ENCODE measurements at places on chromosomes 4 and X.

DNA sequence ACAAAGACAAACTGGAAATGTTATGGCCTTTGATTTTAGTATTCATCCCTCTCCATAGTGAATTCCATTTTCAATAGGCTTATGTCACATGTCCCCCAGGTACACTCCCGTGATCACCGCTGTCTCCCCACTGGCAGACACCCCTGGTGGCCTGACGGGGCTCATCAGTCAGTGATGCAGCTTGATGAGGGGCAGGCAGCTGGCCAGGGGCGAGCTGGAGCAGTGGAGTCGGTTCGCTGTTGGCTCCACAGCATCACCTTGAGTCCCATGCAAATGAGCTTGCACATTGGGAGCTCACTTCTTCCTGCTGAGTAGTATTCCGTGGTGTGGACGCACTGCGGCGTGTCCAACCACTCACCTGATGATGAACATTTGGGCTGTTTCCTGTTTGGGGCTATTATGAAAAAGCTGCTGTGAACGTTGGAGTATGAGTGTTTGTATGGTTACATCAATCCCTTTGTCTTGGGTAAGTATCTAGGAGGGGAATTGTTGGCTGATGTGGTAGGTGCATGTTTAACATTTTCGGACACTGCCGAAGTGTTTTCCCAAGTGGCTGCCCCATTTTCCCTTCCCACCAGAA, 5.2 kb downstream of the TREX2 start:
- no peak for DNase-seq

DNA sequence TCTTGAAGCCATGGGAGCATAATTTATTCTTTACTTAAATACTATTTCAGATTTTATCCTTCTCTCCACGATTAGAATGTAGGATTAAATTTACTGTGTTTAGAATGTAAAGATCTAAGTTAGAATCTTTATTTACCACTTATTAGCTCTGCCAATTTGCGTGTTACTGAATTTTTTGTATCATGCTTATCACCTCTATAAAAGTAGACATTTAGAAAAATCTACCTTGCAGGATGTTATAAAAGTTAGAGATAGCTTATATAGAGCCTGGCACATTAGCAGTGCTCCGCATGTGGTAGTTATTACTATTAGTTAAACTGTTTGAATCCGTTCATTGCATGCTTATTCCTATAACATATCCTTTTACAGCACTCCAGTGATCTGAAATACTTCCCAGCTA, 97.9 kb downstream of the BANK1 start:
- DNase-seq, result no peak

- no peak for DNase-seq
Measured at GRCh38 chrX:54181202-54181953, 1.7 kb downstream of the FAM120C start.

- DNase-seq, result no peak
Measured at GRCh38 chr4:66911880-66912279, 633.4 kb downstream of the CENPC start.

- DNase-seq, result no peak
Measured at GRCh38 chr4:11748164-11748872, 319.6 kb upstream of the HS3ST1 start.

DNA sequence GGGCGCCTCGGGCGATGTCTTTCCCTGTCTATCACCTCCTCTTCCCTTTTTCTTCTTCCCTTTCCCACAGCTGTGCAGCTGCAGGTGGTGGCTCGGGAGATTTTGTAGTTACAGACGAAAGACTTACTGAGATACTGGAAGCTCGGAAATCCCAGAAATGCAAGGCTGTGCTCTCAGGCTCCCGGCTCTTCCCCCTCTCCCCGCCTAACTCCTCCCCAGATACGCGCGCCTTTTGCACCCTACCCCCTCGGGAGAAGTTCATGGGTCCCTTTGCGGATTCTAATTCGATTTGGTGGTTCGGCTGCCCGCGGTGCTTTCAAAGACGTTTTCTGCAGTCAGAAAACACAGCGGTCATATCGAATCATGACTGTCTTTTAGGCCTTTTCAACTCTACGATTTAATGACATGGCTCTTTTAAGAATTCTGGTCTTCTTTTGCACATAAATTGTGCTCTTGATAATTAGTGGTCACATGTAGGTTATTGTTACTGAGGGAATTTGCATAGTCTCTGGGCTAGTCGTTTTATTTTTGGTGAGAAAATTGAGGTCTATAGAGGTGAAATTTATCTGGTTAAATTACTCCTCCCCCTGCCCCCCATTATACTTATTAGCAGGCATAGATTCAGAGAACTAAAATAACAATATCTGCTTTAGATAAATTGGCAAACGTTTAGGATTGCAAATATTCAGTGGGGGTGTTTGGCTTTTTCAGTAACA, 1.6 kb downstream of the SEPTIN11 start:
- DNase-seq, result no peak

DNA sequence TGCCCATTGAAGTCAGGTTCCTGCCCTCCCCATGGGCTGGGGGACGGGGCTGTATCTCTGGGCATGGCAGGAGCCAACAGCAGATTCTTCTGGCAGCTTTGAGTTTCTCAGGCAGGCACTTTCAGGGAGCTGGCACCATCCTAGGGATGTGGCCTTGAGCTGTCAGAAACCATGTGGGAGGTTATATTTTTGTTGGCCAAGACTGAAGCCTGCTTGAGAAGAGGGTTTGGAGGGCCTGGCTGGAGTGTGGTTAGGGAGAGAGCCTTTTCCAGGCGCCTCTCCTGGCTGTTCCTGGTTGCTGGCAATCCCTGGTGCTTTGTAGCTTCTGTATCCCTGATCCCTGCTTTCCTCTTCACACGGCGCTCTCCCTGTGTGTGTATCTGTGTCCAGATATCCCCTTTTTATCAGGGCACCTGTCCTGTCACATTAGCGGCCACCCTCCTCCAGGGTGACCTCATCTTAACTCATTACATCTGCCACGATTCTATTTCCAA, 30.6 kb upstream of the SORCS2 start:
- no peak for DNase-seq

DNA sequence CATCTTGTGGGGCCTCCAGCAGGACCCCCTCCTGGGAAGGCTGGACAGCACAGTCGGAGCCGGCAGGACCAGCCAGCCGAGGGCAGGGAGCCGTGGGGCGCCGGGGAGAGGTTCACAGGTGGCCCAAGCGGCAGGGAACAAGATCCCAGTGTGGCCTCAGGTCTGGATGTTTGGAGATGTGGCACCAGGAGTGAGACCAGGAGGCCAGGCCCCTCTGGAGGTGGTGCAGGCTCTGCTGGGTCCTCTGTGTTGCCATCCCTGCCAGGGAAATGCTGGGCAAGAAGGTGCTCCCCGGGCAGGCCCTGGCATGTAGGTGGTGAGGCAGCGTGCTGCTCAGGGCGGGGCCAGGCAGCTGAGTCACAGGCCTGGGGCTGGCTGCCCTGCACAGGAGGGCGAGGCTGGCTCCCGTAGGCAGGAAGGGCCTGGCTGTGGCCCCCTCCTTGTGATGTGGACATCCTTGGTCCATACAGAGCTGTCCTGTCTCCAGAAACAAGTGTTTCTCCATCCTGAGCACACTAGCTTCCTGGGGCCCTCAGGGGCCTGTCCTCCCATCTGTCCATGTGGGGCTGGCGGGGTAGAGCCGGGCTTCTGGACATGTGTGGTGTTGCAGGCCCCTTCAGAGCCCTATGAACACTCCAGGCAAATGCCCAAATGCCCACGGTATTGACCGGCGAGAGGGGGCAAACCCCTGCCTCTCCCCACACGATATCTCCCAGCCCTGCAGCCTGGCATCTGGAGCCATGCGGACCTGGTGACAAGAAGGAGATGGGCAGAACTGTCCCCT, 4.8 kb upstream of the HGFAC start:
- no peak for DNase-seq

DNA sequence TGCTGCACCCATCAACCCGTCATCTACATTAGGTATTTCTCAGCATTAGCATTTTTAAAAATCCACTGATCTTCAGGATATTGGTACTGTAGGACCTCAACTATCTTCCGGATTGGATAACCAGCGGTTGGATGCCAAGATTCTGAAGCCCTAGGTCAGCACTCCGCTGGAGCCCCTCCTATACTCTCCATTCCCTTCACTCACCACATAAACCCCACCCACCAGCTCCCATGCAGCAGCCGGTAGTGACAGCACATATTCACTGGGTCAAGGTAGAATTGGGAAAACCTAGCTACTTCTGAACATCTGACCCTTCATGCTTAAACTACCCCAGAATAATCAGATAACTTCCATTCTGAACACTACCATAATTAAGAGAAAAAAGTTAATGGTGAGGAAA, 134.9 kb downstream of the CORIN start:
- DNase-seq, result no peak

- DNase-seq, result no peak
Measured at GRCh38 chr4:85243857-85244256, 231.1 kb upstream of the ARHGAP24 start.

DNA sequence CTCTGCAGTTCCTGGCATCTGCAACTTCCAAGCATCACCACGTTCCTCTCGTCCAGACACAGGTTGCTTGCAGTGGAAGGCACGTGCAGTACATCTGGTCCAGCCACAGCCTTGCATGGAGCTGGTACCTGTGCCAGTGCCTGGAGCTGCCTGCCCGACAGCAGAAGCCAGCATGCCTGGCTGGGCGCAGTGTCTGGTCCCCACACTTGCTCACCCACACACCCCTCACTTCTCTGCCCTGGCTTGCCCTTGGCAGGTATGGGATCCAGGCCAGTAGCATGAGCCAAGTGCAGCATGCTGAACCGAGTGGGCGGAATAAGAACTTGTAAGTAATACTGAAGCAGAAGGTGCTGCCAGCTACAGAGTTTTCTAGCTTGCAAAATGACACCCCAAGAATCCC, 39.9 kb downstream of the SH3BGRL start:
- DNase-seq, result no peak

DNA sequence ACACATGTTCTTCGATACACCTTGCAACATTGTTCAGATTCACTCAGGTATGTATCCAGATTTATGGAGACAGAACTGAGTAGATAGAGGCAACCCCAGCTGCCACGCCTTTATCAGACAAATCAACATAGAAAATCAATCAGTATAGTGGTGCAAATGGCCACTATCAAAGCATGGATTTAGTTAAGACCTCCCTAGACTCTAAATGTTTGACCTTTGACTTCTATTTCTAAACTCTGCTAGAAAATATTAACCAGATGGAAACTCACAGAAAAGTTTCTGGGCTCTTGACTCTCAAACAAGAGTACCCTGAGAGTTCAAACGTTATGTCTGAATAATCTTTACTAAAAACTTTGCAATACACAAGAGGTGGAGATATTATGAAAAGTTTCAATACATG, 411.5 kb downstream of the IQCM start:
- DNase-seq, result no peak

DNA sequence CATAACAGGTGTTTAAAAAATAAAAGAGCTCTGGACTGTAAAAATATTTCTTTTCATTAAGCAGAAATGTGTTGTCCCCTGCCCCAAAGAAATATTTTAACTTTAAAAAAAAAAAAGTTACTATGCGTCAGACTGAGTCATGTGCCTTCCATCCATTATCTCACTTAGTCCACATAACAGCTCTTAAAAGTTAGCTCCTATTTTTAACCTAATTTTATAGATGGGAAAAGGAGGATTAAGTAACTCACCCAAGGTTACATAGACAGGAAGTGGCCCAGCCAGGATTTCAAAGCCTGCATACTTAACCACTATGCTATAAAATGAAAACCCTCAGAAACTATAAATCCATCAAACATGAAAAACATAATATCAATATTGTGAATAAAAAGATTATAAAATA, 97.7 kb downstream of the MANBA start:
- DNase-seq, result no peak

DNA sequence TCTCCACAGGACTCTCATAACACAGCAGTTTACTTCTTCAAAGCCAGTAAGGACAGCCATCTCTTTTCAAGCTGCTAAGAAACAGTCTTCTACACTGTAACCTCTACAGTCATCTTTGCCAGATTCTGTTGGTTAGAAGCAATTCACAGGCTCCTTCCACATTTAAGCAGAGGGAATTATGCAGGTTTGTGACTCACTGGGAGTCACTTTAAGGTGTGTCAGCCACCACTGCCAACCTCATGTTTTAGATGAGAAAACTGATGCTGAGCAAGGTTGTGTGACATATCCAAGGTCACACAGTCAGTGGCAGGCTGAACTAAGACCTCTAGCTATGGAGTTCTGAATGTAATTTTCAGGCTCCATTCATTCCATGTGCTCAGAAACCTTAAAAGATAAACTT, 143.5 kb downstream of the QDPR start:
- DNase-seq, result no peak

GRCh38 chr4:16155528-16156169, 70.6 kb downstream of the TAPT1 start:
- no peak for DNase-seq

DNA sequence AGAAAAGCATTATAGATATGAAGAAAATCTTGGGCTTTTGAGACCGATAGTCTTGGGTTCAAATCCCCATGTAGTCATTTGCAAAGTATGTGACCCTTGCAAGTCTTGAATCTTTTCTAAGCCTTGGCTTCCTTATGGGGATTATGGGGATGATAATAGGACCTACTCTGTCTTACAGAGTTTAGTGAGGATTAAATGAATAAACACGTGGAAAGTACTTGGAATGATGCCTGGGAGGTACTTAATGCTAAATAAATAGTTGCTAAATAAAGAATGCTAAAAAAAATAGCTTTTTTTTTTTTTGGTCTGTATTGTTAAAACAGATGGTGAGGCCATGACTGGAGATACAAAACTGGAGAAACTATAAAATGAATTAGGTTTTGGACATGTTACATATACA, 292.7 kb downstream of the GPAT3 start:
- DNase-seq, result no peak

DNA sequence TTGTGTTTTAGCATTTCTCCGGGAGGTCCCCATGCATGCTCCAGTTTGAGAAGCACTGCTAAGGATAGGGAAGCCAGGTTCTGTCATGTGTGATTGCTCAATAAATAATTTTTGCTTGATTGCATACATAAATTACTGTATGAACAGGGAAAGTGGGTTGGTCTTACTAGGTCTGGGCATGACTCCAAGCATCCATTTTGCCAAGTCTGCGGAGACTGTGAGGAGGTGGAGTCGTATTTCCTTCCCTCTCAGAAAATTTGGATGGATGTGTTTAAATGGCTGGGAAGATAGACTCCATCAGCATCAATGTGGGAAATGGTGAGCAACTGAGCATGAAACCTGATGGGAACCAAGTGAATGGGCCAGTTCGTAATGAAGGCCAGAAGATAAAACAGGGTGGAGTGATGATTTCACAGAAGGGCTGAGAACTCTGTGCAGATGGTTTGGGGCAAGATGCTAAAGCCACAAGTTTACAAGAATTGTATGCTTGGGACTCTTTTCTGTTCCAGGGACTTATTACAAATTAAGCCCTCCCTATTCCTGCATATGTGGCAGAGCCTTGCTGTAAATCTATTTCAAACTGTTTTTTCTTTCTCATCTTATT, 84.1 kb downstream of the NHS start:
- DNase-seq, result no peak

All from T-helper 2 cell (primary cell).